ENCODE measurements at places on chromosomes 2 and 18.

GRCh38 chr2:196284866-196285557, 113.6 kb upstream of the STK17B start:
- DNase-seq = no peak

- no peak for DNase-seq
These were observed 91.5 kb upstream of the SLC8A1 start for GRCh38 chr2:40543381-40543780.

DNA sequence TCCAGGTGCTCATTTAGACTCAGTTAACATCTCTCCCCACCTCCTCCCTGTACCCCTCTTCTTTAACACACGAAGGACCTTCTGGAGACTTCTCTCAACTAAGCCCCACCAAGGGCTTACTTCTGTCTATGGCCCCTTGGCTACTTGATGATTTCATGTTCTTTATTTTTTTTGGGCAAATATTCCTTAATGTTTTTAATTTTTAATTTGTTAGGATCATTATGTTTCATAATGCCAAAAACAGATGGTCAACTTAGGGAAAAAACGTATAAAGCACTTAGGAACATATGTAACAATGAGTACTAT, 25.9 kb downstream of the IL37 start:
- DNase-seq = no peak

DNA sequence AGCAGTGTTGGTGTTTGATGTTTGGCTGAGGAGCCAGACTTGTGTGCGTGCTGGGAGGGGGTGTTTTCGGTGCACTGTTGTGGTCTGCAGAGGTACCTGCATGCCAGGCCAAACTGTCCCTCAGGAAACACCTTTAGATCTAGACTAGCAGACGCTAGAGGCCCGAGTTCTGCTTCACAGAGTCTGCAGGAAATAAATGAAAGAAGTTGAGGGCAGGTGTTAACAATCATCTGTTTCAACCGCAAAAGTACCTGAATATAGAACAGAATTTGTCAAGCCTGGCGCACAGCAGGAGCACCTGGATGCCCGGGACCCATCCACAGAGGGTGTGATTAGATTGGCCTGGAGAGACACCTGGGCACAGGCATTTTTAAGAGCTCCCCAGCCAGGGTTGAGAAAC, 40.5 kb upstream of the REL start:
- DNase-seq = no peak

GRCh38 chr2:3238951-3239841, 138.4 kb downstream of the EIPR1 start:
- DNase-seq = no peak

- no peak for DNase-seq
These were observed 70.2 kb upstream of the DAPL1 start for GRCh38 chr2:158724803-158725381.

GRCh38 chr18:40832362-40832761, 1122.7 kb upstream of the PIK3C3 start:
- DNase-seq = no peak

DNA sequence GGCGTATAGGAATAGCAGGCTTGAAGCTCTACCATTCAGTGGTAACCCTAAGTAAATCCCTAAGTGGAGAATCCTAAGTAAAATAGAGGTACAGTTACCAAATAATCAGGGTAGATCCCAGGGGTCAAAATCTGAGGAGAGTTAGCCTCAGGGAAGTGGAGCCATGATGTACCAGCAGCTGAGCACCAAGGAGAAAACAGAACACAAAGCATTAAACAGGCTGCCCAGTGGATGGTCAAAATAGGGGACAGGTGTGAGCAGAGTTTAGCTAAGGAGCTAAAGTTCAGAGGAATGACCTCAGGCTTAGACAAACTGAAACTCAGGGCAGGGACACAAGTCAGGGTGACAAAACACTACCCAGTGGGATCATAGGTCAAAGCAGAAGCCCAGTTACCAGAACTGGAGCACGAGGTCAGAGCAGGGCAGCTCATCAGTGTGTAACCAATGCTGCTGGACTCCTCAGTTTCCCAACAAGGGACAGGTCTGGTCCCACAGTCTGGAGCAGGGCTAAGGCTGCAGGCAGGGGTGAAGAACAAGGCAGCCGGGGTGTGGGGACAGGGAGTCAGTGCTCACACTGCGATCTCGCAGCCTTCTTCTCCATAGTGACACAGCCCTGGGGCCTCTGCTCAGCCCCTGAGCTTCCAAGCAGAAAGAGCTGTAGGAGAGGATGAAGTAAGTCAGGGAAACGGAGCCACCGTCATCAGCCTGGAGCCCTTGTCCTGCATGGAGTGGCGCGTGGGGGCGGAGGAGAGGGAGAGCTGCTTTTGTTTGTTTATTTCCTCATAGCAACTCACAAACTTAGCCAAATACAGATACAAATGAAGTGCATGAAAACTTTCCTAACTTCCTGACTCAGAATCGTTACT, 264.0 kb downstream of the MREG start:
- DNase-seq = peak; percentile 81

- no peak for DNase-seq
These were observed 1208.6 kb upstream of the ZEB2 start for GRCh38 chr2:145728511-145728910.

DNA sequence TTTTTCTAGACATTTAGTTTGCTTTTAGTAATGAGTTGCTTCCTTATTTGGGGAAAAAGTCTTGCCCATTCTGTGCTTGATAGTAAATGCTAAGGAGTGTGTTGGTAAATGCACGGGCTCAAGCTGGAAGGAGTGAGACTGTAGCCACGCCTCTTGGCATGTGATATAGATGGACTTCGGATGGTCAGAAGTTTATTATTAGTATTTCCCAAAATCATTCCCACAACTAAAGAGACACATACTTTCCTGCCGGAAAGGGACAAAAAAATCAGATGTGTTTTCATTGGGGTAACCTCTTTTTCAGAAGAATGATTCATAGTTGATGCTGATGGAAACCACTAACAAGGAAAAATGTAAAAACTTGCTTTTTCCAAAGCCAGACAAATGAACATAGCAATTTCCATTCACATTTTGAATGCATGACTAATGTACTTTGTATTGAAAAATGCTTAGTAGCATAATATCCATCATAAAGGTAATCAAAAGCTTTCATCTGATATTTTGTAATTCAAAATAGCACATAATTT, 133.2 kb downstream of the ZNF532 start:
- DNase-seq = peak; percentile 78

DNA sequence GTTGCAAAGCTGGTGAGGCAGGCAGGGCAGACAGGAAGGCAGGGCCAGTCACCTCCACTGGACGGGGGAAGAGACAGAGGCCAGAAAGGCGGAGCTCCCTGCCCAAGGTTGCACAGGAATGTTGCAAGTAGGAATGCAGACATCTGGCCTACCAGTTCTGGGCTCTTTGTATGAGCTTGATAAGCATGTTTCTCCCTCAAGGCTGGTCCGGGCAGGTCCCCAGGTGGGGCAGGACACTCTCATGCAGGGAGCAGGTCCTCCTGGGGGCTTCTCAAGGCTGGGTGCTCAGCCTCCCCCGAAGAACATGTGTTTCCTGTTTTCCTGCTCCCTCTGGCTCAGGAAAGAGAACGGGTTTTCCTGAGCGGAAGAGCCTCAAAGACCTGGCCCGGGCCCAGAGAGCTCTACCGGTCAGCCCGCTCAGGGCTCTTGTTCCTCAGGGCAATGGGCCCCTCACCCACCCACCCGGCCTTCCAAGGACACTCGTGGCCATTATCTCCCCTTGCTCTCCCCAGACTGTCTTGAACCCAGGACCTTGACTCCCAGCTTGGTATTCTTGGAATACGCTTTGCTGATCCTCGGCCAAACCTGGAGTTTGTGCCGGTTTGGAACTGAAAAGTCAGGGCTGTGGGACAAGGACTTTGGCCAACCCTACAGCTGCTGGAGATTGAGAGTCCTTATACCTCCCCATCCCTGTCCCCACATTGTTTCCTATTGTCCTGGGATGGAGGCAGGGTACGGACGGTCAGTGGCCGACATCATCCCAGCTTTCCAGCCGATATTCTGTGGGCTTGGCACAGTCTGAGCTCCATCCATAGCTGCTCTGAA, 87.7 kb upstream of the HAAO start:
- DNase-seq = no peak

DNA sequence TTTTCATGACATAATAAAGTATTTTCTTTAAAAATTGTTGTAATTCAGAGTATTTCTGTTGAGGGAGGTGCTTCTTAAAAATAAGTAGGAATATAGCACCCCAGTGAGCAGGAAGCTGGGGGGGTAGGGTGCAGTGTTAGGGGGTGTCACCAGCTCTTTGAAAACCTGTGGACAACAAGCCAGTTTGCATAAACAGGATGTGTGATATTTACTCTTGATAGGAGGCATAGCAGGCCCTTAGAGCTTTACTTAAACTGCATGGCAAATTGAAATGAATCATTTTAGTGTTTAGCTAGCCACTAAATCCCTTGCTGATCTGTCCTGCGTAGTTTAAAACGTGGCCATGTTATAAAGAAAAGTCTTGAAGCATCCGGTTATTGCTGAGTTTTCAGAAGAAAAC, 8.4 kb downstream of the TGIF1 start:
- DNase-seq = no peak

DNA sequence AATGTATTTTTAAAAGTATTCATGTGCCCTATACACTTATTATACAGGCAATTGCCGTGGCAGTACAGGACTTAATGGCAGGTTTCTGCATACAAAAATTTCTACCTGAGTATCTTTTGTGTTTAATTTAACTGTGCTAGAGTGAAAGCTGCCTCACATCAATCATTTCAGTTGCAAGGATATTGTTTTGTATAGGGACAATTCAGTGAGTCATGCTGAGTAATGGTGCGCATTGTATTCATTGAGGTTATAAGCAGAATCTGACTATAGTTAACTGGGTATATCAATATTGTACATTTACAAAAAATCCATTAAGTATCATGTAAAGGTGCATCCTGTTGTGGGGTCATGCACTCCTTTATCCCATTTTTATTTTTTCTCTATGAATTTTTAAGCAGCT, 121.5 kb downstream of the GCA start:
- DNase-seq = no peak

GRCh38 chr18:13577781-13578180, 148.6 kb downstream of the FAM210A start:
- DNase-seq = no peak

- no peak for DNase-seq
These were observed 998 bp upstream of the SLC66A3 start for GRCh38 chr2:11154016-11154922.

- peak; percentile 19 for DNase-seq
These were observed 72.3 kb downstream of the SPTBN1 start for GRCh38 chr2:54528311-54528955.

GRCh38 chr18:34772887-34773286, 62.8 kb downstream of the DTNA start:
- peak; percentile 33 for DNase-seq

- DNase-seq = no peak
These were observed 280.5 kb upstream of the PIK3C3 start for GRCh38 chr18:41674506-41674905.

GRCh38 chr2:147355706-147356105, 489.1 kb upstream of the ACVR2A start:
- DNase-seq = no peak

- no peak for DNase-seq
These were observed 253.9 kb downstream of the OSR1 start for GRCh38 chr2:19104503-19104902.

DNA sequence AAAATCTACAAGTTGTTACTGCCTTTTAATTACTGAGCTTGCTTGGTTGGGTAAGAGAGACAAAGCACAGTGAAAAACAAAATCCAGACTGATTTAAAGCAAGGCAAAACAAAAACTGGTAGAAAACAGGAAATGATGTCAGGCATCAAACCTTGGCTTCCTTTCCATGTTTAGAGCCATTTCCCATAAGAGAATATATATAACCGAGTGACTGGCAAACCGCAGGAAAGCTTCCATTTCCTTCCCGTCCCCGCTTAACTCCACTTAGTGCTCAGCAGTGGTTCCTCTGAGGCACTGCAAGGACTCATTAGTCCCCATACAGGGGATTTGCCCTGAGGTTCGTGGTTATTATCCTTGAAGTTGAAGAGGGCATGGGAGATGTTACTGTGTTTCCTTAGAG, 446.3 kb downstream of the LPIN1 start:
- DNase-seq = no peak

- no peak for DNase-seq
These were observed 69.7 kb downstream of the FHOD3 start for GRCh38 chr18:36366994-36367839.

- no peak for DNase-seq
These were observed 236.8 kb downstream of the NCKAP5 start for GRCh38 chr2:133331436-133331835.

DNA sequence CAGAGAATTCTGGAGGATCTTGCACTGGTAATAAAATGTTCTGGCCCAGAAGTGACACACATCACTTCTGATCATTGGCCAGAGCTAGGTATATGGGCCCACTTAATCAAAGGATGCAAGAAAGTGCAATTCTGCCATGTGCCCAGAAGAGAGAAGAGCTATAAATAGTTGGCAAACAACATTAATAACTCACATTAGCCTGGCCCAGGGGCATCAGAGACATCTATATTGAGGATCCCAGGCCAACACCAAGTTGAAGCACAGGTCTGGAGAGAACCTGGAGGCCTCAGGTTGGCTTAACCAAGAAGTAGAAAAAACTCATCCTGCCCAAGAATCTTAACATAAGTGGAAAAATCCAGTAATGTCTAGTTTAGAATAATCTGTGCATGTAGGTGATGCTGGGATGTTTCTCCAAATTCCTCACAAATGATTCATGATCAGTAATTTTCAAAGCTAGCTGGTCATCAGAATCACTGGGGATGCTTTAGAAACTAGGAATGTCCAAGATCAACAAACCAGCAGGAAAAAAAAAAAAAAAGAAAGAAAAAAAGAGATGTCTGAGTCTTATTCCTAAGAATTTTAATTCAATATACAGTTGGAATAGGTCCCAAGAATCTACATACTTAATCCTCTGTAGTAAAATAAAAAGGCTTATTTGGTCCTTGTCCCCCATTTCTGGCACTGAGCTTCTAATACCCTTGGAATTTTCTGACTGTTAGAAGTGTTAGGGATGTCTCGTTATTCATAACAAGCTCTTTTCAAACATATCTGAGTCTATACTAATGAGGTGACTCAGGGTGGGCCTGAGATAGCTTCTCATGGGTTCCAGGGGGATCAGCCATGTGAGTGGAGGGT, 35.0 kb upstream of the EVA1A start:
- DNase-seq = peak; percentile 71

DNA sequence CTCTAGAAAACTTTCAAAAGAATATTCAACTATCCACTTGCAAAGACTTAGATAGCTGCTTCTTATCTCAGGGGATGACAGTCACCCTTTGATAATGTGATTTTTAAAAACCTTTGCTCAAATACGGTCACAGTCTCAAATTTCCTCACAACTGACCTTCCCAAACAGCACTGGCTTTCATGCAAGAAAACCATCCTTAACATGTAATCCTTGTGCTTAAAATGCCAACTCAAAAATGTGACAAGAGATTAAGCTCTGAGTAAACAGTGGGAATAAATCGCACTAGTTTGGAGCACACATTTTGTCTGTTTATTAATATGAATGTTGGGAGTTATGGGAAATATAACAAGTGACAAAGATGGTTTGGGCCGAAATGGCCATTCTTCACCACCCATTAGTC, 87.5 kb upstream of the CCBE1 start:
- DNase-seq = no peak

DNA sequence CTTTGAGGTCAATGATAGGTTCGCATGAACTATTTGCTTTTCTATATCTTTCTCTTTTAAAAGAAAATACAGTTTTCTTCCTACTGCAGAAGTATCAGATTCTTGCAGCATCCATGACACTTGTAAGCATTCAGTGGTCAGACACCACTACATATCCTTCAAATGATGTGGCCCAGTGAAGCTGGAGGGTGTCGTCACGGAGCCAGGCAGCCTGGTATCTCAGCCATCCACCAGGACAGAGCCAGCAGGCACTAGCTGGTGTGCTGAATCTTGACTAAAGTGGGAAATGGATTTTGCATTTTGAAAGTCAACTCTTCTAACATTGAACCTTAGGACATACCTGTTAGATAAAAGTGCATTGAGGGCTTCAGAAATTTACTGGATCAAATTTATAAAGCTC, 5.4 kb downstream of the KLHL14 start:
- DNase-seq = no peak

Data from AG20443 (cell line).